Esophagus mucosa (tissue), 1 donor: ENCODE measurements at places on chromosomes 12 and 14. TPM values are rescaled to one million over a fixed set of nuclear protein-coding genes. Genes with fewer than 3 reads are reported as not detected.

The PRKD1 gene
- total RNA-seq: 0.56 TPM

- ATAC-seq: no peak
Observed at GRCh38 chr14:75223664-75224154, 47.3 kb upstream of the TMED10 start.

DNA sequence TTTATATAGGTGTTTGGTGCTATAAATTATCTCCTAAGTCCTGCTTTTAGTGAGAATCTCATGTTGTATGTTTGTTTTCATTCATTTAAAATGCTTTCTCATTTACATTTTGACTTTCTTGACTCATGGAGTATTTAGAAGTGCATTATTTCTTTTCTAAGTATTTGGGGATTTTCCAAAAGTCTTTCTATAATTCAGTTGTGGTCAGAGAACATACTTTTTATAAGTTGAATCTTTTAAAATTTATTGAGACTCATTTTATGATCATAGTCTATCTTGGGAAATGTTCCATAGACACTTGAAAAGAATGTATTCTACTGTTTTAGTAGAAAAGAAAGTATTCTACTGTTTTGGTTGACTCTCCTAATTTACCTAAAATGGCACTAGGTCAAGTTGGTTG lies 168.2 kb downstream of the AKAP6 start:
- ATAC-seq: no peak

GRCh38 chr14:67618617-67619063 lies 1.1 kb upstream of the ARG2 start:
- ATAC-seq: peak; percentile 17

GRCh38 chr12:8449355-8449859 lies 6.4 kb upstream of the CLEC6A start:
- ATAC-seq: no peak

DNA sequence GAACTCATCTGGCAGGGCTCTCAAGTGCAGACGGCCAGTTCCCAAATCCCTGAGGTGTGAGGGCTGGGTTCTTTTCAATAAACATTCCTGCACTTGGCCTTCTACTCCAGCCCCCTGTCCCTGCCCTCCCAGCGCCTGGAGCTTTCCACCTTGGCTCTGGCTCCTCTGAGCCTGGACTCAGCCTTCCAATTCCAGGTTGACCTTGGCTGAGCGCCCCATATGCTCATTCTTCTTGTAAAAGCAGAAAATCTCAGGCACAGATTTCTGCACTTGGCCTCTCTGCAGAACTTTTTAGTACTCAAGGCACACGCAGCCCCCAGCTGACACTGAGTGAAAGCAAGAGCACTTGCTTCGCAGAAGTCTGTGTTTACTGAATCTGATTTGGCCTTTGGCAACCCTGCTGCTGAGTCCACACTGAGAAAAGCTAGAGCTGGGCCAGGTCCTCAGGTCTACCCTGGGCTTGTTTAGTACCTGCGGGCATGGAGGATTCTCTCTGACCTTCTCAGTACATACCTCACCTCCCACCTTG lies 222.7 kb downstream of the MSRB3 start:
- no peak for ATAC-seq
